Putamen (tissue), 1 donor: ENCODE measurements at places on chromosomes 16 and 17.

GRCh38 chr17:81870981-81871386 lies at the start of gene ARHGDIA:
ARHGDIA (minus strand) TSS chr17:81871337; CDS start chr17:81869930, 1,407 bp downstream.
- no peak for DNase-seq

GRCh38 chr16:67490335-67491096 lies 7.2 kb upstream of the AGRP start:
- no peak for DNase-seq

DNA sequence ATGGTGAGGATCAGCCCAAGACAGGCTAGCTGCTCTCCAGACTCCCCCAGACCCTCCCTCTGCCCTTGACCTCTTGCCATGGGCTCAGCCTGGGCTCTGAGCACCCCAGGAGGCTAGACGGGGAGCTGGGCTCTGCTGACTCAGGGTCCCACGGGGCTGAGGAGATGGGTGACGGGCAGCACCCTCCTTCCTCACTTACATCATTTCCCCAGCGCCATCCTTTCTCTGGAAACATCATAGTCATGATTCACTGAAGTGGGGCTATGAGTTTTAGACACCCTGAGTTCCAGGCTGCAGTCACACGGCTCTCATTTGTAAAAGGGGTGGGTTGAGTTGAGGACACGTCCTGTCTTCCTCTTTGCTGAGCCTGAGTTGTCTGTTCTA lies 3.0 kb upstream of the ITGAX start:
- peak; percentile 21 for DNase-seq

DNA sequence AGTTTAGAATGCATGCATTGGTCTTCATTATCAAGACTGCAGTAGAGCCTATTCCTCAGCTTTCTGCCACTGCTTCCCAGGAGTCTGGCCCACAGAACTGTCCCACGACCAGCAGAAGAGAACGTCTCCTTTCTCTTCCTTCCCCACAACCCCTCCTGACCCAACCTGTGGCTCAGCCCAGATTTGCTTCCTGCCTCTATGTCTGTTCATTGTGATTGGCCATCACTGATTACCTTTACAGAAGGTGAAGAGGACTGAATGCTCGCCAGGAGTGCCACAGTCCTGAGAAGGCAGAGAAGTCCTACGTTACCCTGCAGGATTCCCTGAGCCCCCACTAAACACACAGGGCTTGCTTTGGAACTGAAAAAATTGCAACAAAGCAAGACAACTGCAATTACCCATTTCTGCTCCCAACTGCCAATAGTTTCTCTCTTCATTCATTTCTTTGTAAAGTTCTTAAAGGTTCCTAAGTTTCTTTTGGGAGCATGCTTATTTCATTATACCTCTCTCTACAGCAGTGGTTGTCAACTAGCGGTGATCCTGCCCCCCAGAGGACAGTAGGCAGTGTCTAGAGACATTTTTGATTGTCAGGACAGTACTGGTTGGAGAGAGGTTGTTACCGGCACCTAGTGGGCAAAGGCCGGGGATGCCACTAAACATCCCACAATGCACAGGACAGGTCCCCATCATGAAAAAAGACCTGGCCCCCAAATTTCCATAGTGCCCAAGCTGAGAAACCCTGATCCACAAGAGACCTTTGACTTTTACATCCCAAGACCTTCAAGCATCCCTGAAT lies 4.5 kb upstream of the NAT9 start:
- DNase-seq, result peak; percentile 58

- DNase-seq, result no peak
Observed at GRCh38 chr17:60249290-60249826, 99.6 kb downstream of the CA4 start.

DNA sequence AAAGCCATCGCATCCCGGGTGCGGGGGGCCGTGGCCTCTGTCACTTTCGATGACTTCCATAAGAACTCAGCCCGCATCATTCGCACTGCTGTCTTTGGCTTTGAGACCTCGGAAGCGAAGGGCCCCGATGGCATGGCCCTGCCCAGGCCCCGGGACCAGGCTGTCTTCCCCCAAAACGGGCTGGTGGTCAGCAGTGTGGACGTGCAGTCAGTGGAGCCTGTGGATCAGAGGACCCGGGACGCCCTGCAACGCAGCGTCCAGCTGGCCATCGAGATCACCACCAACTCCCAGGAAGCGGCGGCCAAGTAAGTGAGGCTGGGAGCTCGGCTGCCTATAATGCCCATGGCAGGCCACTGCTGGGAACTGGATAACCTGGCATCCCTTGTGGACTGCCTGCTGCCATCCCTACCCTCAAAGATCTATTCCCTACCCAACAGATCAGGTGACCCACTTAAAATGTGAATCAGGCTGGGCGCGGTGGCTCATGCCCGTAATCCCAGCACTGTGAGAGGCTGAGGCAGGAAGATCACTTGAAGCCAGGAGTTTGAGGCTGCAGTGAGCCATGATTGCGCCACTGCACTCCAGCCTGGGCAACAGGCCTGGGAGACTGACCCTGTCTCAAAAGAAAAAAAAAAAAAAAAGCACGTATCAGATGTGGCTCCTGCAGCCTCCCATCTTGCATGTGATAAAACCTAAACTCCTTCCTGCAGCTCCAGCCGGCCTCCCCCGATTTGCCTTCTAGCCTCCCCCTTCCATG lies 18.3 kb downstream of the CDIPT start:
- no peak for DNase-seq

DNA sequence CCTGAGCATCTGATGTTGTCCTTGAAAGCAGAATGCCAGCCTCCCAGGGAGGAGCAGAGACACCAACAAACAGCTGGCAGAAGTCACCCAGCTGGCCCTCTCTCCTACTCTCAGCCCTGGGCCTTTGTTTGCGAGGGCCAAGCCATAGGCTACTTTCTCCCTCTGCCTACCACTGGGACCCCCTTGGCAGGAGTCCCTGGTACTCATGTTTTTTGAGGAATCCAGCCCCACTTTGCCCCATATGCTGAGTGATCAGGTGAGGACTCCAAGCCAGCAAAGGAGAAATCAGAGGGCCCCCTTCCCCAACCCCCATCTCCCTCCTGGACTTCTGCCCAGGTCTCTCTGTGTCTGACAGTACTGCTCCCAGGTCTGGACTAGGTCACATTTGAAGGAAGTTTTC lies 121.9 kb downstream of the USP31 start:
- DNase-seq, result no peak

DNA sequence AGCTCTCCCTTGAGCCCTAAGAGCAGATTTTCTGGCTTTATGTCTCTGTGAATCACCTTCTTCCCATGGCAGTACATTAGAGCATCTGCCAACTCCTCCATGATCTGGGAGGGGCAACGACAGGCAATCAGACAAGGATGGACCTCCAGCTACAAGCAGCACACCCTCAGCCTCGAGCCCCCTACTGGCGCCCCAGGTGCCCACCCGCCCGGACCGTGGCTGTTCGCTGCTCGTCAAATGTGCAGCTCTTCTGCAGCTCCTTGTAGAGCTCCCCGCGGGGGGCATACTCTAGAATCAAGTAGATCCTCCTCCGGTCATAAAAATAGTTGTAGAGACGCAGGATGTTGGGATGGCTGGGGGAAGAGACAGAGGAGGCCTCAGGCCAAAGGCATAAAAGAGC lies 3.8 kb downstream of the AURKB start:
- DNase-seq, result no peak

GRCh38 chr17:29615492-29616299 lies 7.0 kb downstream of the CORO6 start:
- DNase-seq, result peak; percentile 94

GRCh38 chr16:51163894-51164566 lies 13.0 kb upstream of the SALL1 start:
- DNase-seq, result no peak

DNA sequence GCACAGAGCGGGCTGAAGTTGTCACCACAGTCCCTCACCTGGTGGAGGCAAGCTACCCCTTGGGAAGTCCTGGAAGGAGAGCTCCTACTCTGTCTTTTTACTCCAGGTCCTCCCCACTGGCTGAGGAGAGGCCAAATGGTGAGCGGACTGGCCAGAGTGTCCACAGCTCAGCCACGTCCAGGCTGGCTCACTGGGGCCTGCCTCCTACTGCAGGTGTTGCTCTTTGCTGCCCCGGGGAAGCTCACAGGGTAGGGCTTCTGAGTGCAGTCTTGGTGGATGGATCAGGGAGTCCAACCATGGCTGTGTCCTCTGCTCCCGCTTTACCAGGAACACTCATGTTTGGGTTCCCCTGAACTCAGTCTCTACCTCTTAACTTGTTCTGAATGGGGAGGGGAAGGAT lies 2.7 kb downstream of the B9D1 start:
- DNase-seq, result no peak

- no peak for DNase-seq
Observed at GRCh38 chr17:62876673-62877405, 68.7 kb upstream of the MARCHF10 start.

- no peak for DNase-seq
Observed at GRCh38 chr16:54369861-54370260, 83.3 kb upstream of the IRX3 start.

DNA sequence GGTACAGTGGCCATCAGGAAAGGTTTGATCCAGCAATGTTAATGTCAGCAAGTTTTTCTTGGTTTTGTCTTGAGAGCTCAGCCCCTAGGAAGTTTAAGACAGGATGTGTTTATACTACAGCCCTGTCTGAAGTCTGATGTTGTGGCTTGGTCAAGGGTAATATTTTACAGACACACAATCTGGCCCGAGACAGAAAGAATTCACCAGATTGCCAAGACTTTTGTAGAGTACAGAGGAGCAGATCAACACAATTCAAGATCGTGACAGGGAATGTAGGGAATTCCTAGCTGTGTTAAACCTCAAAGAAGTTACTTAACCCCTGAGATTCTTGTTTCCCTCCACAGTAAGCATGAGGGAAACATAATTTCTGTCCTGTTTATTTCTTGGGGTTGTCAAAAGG lies 63.1 kb downstream of the SHISA9 start:
- no peak for DNase-seq

DNA sequence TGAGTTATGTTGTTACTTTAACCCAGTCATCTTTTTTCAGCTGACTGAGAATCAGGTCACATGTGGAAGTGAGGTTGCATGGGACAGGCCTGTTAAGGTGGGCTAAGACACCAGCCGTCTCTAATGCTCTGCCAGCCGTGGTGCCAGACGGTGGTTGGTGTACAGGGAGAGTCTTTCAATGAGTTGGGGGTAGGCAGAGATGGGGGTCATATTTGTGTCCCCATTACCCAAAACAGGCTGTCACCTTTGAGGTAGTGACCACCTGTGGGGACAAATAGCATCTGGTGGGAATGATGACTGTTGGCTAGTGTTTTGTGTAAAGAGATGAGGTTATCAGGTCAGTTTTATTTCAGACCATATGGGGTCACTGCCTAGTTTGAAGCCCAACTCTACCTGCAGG lies 1.8 kb downstream of the RPL38 start:
- DNase-seq, result no peak

- no peak for DNase-seq
Observed at GRCh38 chr16:59655031-59655430, 920.9 kb upstream of the GOT2 start.

DNA sequence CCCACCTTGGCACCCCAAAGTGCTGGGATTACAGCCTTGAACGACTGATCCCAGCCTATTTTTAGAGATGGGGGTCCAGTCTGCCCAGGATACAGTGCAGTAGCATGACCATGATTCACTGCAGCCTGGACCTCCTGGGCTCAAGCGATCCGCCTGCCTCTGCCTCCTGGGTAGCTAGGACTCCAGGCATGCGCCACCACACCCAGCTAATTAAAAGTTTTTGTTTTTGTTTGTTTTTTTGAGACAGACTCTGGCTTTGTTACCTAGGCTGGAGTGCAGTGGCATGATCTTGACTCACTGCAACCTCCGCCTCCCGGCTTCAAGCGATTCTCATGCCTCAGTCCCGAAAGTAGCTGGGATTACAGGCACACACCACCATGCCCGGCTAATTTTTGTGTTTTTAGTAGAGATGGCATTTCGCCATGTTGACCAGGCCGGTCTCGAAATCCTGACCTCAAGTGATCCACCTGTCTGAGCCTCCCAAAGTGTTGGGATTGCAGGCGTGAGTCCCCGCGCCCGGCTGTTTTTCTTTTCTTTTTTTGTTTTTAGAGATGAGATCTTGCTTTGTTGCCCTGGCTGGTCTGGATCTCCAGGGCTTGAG lies 2.3 kb upstream of the PAFAH1B1 start:
- no peak for DNase-seq

GRCh38 chr16:58495521-58496331 lies 4.2 kb upstream of the NDRG4 start:
- no peak for DNase-seq

DNA sequence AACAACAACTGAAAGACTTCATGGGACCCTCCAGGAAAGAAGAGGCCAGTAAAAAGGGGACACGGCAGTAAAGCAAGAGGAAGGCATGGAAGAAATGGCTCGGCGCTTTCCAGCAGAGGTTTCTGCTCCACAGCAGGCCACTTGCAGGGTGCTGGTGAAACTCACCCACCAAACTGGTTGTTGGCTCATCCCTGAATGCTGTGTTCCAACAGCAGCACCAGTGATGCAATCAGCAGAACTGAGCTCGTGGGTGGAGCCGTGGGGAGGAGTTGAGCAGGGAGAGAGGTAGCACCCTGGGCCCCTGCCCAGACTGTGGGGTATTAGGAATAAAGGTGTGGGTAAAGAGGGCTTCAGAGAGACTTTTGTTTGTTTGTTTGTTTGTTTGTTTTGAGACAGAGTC lies 62.8 kb upstream of the ADCY9 start:
- peak; percentile 19 for DNase-seq

DNA sequence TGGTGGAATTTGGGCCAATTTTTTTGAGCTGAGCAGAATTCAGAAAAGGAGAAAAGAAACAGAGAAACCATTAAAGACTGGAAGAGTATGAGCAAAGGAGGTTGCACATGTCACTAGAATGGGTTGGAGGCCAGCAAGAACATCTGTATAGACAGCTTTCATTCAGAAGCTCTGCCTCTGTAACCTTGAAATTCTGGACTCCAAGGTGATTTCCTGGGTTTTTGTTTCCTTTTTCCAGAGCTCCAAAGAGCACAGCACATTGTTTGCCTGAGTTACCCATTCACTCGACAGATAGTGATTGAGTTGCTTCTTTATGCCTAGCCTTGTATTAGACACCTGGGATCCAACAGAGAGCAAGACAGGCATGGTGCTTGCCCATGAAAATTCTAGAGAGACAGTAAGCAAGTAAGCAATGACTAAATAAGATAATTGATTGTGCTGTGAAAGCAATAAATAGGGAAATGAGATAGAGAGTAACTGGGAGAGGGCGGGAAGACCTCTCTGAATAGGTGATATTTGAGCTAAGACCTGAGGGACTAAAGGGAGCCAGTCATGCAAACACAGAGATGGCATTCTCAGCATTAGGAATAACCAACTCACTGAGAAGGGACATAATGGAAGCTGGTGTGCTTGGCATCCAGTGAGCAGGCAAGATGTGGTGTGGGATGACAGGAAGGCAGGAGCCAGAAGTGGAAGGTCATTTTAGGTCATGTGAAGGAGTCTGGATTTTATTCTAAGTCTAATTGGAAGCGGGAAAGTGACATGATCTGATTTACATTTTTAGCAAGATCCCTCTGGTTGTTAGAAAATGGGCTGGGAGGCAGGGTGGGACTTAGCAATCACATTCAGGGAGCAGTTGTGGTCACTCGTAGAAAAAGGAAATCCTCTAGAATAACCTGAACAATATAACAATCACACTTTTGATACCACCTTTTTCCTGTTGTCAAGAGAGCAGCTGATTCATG lies 197.5 kb downstream of the HS3ST3A1 start:
- no peak for DNase-seq

- no peak for DNase-seq
Observed at GRCh38 chr17:65987988-65988387, 203.9 kb downstream of the CEP112 start.
